Stimulated activated CD8-positive, alpha-beta memory T cell treated with anti-CD3 and anti-CD28 coated beads, Interleukin-4, amount 100 ng/mL, for 4 hours (primary cell): ENCODE measurements at places on chromosomes 7 and 10.

DNA sequence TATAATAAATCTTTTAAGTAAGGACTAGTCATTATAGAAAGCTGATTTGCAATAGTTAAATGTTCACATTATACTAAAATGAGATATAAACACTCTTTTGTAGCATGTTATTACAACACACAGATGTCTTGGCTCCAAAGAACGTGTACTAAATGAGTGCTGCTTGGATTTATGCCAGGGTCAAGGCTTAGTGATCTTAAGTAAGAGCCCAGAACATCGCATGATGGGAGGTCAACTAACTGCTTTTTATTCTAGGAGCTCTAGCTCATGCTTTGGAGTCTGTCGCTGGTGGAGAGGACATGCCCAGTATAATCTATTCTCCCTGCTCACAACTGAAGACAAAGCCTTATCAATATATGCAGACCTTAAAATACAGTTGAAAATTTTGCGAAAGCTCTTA, 315.1 kb downstream of the BBS9 start:
- no peak for DNase-seq

DNA sequence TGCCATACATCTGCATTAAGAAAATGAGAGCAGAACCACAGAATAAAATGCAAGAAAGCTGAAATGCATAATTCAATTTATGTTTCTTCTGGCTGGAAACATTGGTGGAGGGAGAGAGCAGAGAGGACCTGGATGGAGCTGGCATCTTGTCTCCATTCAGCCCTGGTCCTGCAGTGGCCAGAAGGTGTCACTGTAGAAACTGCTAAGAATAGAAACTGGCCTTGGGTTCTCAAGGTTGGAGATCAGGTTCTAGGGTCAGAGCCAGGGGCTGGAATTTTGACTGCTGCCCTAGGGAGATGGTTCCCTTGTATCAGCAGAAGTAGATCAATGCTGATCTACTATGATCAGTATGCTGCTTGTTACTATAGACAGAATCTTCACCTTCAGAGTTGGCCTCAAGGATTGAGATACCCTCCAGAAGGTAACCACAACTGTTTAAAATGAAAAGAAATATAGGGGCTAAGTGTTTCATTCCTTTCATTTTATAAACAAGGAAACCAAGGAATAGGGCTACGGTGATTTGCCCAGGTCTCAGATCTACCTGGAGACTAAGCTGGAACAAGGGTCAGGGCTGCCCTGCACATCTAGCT, 13.1 kb downstream of the TAS2R41 start:
- DNase-seq = no peak

DNA sequence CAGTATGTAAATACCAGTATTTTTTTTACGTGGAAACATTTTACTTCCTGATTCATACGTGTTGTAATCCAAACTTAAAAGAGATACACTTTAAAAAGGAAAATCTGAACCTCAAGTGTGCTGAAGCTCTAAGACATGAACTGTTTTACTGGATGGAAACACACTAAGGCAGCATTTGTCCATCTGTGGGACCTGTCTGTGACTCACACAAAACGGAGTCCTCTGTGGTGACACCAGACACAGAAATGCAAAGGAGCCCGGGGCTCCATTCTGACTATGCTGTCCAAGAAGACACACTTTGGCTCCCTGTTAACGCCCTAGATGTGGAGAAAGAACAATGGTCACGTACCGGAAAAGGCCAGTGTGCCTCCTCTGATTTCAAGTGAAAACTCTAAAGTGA, 23.9 kb downstream of the RNF133 start:
- no peak for DNase-seq

GRCh38 chr7:13945670-13946069, 43.8 kb downstream of the ETV1 start:
- DNase-seq = no peak
